NCI-H187 (cell line): ENCODE measurements at places on chromosomes 4 and X.

GRCh38 chr4:122906859-122907305 lies 15.5 kb downstream of the NUDT6 start:
- DNase-seq = no peak

DNA sequence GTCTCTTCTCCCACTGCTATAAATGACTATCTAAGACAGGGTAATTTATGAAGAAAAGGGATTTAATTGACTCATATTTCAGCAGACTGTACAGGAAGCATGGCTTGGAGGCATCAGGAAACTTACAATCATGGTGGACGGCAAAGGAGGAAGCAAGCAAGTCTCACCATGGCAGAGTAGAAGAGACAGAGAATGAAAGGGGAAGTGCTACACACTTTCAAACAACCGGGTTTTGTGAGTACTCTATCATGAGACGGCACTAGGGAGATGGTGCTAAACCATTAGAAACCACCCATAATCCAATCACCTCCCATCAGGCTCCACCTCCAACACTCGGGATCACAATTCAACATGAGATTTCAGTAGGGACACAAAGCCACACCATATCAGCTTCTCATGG lies 11.1 kb downstream of the UBE2NL start:
- no peak for DNase-seq

GRCh38 chr4:184817494-184818215 lies 8.1 kb downstream of the ACSL1 start:
- DNase-seq = no peak

DNA sequence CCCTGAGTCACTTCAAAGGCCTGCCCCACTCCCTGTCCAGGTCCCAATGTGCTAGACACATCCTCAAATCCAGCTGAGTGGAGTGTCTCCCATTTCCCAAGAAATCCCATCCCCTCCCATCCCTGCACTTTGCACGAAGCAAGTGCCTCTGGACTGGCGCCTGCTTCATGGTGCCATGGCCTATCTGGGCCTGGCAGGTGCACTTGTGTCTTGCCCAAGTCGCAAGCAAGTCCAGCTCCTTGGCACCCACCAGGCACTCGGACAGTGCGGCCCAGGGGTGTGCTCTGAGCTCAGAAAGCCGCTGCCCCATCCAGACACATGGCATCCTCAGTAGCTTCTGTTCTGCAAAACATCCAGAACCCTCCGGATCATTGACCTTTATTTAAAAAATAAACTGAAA lies 97.4 kb downstream of the DCTD start:
- no peak for DNase-seq

DNA sequence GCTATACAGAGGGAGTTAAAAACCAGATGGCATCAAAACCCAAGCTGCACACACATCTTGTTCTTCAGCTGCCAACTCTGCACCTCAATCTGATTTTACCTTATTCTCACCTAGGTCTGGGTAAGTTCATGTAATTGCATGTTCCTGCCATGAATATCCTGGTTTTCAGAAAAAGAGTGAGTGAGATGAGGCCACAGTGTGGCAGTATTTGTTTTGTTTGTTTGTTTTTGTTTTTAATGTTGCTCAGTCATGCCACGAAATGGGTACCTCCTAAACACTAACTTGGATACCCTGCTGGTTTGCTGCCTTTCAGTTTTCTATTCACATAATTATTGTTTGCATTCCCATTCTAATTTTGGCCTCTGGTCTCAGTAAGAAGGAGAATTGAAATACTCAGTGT lies 22.5 kb downstream of the TMEM164 start:
- DNase-seq = no peak

DNA sequence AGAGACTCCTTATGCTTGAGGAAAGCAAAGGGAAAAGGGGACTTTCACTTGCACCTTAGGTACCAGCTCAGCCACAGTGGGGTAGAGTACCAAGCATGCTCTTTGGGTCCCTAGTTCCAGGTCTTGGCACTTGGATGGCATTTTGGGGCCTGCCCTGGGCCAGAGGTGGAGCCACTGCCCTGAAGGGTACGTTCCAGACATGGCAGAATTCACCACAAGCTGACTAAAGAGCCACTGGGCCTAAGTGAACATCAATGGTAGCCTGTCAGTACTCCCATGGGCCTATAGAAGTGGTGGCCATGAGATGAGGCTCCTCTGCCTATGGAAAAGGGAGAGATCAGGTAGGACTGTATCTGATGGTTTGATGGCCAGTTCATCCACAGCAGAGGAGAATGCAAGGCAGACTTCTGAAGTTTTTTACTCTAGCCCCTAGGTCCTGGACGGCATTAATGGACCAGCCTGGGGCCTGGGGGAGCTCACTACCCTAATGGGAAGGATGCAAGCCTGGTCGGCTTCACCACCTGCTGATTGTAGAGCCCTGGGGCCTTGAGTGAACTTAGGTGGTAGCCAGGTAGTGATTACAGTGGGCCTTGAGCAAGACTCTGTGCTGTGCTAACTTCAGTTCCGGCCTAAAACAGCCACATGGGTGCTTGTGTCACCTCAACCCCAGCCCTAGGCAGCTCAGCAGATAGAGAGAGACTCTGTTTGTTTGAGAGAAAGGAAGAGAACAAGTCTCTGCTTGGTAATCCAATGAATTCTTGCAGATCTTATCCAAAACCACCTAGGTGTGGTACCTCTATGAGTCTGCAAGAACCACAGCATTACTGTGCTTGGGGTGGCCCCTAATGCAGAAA lies 19.8 kb upstream of the HSFX4 start:
- DNase-seq = no peak
